ENCODE measurements at places on chromosomes 1 and 21.

DNA sequence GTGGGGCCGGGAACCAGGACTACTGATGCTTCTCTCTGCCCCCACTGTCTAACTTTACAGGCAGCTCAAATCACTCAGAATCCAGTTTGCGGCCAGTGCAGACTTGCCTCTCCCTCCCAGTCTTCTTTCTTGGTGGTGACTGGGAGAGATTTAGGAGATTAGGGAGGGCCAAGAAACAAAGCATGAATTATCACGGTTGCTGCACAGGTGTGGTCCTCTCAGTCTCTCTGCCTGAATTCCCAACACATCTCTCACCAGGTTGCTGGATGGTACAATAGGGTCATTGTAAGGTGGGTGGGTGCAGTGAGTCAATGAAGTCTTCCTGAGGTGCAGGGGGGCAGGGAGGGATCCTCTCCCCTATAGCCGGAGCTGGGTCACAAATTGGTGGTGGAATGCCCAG, 12.6 kb downstream of the S100A11 start:
- no peak for DNase-seq

GRCh38 chr1:33061834-33062233, 19.1 kb upstream of the AZIN2 start:
- no peak for DNase-seq

GRCh38 chr1:212738330-212738729, 38.7 kb upstream of the BATF3 start:
- no peak for DNase-seq

DNA sequence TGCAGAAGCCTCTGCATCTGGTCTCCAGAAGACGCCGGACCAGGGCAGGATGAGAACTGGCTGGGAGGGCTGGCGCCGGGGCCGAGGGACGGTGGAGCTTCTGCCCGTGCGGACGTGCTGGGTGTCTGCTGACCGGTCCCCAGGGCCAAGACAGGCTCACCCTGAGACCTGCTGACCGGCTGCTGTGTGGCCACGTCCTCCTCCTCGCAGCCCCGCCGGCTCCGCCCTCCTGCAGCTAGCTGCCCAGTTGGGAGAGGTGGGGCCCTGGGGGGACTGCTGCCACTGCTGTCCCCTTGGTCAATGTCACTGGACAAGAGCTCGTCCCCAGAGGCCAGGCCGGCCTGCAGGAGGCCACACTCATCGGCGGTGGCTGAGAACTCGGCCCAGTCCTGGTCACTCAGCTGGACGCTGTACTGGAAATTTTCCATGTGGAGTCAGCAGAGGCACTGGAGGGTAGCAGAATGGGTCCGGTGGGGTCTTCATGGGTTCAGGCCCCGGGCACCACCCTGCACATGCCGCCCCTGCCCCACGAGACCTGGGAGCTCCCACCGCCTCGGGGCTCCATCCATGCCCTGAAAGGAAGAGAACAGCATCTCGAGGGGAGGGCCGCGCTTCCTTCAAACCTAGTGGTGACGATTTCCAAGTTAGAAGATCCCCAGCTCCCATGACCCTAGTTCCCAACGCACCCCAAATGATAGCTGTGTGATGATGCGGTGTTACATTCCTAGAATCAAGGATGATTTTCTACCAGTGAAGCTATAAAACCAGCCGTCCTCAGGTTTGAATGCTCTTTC, 1.1 kb downstream of the PERM1 start:
- DNase-seq = no peak

GRCh38 chr21:42025376-42026081, 15.4 kb upstream of the ZBTB21 start:
- no peak for DNase-seq

DNA sequence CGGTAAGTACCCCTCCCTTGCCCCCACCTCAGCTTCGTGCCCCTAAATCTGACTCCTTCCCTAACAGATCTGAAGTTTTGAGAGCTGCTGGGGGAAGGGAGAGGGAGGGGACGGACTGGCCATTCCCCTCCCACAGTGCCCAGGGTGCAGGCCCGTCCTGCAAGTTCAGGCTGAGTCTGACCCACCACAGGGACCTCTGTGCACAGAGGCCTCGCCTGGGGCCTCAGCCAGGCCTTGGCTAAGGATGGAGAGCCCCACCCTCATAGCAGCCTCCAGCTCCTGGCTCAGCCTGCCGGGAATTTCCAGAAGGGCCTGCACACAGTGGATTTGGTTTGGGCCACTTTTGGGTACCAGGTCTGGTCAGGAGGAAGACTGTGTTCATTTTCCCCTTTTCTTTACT, 31.2 kb upstream of the TNFRSF1B start:
- no peak for DNase-seq

GRCh38 chr21:46346296-46347202, 22.6 kb downstream of the PCNT start:
- no peak for DNase-seq

DNA sequence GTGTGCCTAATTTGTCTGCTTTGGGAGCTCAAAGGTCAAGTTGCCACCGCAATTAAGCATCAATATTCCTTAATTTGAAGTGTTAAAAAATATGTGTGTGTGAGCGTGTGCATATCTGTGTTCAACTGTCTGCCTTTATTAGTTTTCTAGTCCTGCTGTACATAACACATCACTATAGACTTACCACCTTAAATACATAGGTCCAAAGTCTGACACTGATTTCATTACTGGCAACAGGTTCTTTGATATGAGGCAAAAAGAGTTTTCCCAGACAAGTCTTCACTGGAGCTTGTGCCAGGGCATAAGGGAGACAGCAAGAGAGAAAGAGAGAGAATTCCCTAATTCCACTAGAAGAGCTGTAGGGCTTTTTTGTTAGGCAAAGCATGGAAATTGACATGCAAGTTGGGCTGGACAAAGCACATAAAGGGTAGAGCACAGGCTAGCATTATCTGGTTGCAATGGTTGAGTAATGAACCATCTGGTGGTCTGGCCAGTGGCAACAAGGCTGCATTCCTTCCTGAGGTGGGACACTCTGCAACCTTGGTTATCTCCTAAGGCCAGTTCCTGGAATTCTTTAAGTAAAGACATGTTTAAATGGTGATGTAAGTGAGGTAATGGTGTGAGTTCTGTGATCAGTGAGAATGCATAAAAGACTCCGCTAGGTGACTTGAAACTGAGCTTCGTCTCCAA, 457.2 kb upstream of the ADAMTS5 start:
- no peak for DNase-seq

GRCh38 chr1:207673399-207673798, 28.5 kb downstream of the CR1L start:
- DNase-seq = no peak

DNA sequence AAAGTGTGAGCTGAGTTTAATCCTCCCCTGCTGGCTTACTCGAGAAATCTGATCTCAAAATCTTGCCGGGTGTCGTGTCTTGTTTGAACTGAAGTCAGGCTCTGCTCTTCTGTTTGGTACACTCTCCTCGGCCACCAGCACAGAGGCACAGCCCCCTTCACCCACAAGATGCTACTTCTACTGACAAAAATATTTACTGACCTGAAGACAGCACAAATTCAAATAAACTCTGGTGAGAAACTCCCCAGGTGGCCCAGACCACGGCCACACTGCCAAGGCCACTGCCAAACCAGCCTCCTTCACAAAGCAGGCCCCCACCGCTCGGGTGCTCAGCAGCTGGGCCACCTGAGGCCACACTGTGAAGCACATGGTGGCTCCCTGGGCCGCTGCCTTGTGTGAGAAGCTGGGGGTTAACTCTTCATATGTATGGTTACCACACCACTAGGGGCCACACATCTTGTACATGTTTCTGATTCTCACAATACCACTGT, 80.6 kb downstream of the TGFBR3 start:
- DNase-seq = no peak

DNA sequence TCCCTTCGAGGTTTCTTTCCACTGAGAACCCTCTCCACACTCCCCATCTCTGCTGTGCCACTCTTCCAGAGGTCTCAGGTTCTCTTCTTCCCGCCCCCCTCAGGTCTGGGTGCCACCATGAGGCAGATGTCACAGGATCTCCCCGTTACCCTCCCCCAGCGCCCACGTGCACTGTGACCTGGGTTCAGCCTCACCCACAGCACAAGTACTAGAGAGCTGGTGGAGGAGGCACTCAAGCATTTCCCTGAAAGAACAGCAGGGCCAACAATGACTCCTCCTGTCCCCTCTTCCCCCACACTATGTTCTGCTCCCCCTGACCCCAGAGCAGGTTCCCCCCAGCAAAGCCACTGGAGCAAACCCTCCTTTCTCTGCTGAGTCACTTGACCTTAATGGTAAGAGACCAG, 14.3 kb downstream of the PLEKHA6 start:
- DNase-seq = no peak

GRCh38 chr1:158998781-158999161, 10.9 kb upstream of the IFI16 start:
- peak; percentile 51 for DNase-seq

DNA sequence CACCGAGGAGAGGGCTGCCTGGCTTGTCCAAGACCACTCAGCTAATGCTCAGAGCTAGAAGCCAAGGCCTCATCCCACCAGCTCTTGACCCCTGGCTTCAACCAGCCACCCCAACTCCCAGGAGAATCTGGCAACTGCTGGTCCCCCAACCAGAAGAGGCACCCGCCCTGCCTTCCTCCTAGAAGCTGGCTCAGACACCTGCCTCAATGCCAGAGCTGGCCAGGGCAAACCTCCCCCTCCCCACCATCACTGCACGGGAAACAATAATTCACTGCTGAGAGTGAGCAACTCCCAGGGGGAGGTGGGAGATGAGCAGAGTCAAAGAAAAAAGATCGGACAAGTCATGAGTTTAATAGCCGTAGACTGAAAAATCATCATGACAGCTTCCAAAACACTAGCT, 3.3 kb downstream of the CHD5 start:
- DNase-seq = no peak

GRCh38 chr1:185594786-185595410, 139.3 kb upstream of the HMCN1 start:
- DNase-seq = no peak

DNA sequence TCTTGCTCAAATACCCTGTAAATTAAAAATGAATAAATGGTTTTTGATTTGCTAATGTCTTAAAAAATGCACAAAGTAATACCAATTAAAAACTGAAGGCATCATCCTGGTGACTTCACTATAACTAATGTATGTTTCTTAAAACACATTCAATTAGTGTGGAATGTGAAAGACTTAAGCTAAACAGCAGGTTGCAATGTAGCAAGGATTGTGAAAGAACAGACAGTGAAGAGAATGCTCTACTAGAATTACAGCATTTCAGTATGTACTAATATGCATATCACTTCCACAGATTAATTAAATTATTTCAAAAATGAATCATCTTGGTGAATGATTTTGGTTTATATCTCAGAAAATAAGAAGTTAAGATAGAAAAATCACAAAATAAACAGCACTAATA, 56.4 kb downstream of the LHX4 start:
- no peak for DNase-seq

DNA sequence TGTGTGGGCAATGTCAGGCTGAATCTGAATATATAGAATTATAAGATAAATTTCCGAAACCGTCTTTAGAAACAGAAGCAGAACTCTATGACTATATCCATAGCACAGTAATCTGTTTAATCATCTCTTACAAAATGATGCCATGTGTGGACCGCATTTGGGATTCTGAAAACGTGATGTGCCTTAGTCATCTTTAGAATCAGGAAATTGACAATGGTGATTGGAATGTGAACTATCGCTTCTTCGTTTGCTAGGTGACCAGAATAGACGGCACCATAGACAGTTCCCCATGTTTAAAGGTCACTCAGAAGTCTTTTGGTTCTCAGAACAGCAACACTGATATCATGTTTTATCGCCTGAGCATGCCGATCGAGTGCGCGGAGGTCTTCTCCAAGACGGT, 300.3 kb downstream of the ZP4 start:
- DNase-seq = peak; percentile 9

DNA sequence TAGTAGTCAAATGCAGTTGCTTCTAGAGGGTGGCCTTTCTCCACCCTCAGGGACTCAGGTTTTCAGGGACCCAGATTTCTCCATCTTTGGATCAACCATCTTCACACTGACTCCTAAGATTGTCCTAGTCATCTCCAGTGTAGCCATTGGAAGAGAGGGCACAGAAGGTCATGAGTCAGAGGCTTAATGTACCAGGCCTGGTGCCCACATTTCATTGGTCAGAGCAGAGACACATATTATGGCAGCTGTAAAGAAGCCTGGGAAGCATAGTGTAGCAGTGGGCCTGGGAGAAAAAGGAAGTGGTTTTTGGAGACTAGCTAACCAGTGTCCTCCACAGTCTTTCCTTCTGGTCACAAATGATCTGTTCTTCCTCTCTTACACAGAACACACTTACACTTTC, 122.5 kb downstream of the GIPC2 start:
- no peak for DNase-seq

DNA sequence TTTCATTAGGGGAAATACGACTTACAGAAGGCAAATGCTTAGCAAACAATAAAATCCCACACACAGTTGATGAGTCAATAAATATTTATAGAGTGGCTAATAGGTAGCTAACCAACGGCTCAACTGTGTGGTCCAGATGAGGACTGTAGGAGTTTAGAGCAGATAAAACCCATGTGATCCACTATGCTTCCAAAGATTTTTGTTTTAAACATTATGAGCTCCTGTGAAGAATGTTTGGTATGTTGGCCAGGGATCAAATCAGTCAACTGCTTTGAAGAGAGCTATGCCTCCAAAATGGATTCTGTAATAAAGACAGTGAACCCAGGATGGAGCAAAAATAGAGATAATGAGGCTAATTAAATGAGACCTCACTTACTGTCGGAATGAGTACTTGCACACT, 72.3 kb upstream of the COL11A1 start:
- DNase-seq = peak; percentile 87

DNA sequence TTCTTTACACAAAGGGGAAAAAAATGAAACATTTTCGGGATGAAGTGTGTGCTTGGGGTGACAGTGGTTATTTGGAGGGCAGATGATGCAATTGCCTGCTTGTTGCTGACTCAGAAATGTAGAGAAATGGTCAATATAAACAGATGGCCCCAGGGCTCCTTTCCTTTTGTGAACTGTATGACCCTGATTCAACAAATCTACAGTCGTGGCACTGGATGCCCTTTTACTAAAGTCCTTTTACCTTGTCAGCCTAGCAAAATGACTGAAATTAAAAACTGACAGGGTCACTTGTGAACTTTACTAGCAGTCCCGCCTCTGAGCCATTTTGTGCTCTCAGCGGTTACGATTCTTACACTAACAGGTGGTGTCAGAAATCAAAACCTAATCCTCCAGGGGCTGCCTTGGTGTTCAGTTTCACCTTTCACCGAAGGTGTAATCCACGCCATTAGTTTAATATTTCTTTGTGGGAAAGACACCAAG, 49.8 kb downstream of the GREM2 start:
- no peak for DNase-seq

DNA sequence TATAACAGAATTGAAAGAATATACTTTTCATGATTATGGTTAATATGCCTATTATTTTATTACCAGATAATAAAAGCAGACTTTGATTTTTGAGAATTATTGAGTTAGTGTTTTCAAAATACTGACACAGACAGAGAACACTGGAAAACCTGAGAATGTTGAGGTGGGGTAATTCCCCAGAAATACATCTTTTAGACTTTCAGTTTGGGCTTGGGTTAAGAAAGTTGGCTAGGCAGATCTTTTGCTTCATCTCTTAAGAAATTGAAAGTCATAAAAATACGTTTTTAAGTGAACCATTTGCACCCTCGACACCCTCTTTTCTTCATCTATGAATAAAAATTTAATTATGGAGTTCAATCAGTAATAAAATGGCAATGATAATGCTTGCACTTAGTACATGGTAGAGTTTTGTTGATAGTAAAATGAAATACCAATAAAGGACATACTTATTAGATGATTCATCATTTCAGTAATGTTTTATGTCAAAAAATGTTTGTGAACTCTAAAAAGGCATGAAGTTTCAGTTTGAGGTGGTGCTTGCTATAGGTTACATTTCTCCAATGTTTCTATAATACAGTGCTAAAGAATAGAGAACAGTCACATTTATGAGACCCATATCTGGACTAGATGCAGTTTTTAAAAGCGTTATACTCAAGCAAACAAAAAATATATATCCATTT, 1.9 kb upstream of the SAMSN1 start:
- no peak for DNase-seq
